Activated CD4-positive, alpha-beta T cell treated with anti-CD3 and anti-CD28 coated beads, Interleukin-2, amount 50 U/mL, for 24 hours (primary cell): ENCODE measurements at places on chromosomes 11 and 22.

GRCh38 chr11:71322192-71322735 lies 69.9 kb upstream of the SHANK2 start:
- DNase-seq, result no peak

DNA sequence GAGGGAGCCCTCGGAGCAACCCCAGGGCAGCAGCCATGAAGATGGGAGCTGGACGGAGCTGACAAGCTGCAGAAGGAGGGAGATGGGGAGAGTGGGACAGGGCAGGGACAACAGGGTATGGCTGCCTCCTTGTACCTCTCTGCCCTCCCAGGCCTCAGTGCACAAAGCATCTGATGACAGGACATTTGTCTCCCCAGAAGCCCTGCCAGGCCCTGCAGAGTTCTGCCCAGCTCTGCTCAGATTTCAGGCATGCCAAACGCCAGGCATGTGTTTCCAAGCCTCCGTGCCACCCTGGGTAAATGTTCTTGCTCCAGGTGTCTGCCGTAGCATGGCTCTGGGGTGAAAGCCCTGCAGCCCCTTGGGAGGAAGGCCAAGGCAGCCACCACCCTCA lies 1.1 kb upstream of the IFITM10 start:
- no peak for DNase-seq

GRCh38 chr22:45351956-45352355 lies 42.2 kb downstream of the FAM118A start:
- DNase-seq, result no peak

GRCh38 chr11:117519590-117519989 lies 191.9 kb downstream of the CEP164 start:
- DNase-seq, result no peak

- DNase-seq, result no peak
Observed at GRCh38 chr11:68150037-68150436, 28.8 kb upstream of the CHKA start.

DNA sequence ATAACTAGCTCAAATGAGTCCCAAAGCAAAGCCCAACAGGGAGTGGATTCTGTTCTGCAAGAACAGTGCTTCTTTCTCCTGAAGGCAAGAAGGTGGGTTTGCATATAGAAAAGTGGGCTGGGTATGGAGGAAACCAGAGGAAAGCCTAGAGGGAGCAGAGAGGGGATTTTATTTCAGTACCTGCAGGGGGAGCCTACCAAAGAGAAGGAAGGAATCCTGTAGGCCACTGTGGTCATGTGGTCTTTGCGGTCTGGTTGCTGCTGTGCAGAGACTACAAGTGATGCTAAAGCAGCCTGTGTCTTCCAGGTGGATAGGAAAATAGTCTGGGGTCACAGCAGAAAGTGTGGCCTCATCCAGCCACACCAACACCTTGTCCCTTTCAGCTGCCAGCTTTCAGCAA lies 33.2 kb upstream of the ZBTB16 start:
- no peak for DNase-seq

- DNase-seq, result no peak
Observed at GRCh38 chr11:17446482-17446881, 30.2 kb downstream of the ABCC8 start.

GRCh38 chr11:118618115-118618990 lies 10.9 kb downstream of the PHLDB1 start:
- DNase-seq, result no peak

DNA sequence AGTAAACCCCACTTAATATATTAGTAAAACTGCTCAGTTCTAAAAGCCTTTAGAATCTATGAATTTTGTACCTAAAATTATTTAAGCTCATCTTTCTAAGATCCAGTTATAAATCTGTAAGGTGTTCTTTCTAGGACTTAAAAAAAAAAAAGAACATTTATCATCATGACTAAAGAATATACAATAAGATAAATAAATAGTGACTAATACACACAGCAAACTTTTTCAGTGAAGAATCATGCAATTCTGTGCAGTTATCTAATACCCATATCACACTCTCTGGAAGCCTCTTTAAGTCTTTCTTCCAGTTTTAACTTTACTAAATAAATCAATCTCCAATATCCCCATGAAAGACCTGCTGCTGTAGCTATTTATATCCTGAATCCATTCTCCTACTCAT lies 59.8 kb downstream of the CEP57 start:
- DNase-seq, result no peak

DNA sequence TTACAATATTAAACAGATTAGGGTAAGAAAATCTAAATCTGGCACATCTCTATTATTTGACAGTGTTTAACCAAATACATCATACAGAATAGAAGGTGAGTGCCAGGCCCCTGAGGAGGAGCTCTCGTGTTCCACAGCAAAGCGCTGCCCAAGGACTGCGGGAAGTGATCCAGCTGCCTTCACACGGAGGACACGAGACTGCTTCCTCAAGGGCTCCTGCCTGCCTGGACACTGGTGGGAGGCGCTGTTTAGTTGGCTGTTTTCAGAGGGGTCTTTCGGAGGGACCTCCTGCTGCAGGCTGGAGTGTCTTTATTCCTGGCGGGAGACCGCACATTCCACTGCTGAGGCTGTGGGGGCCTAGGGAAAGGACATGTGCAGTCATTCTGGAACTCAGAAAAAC lies 71.1 kb downstream of the NCAPD3 start:
- no peak for DNase-seq

- no peak for DNase-seq
Observed at GRCh38 chr11:113505541-113506375, 30.6 kb upstream of the DRD2 start.

GRCh38 chr11:128298271-128298670 lies 289.1 kb downstream of the ETS1 start:
- DNase-seq, result no peak

GRCh38 chr22:39101226-39101625 lies 4.2 kb downstream of the APOBEC3H start:
- DNase-seq, result no peak

- DNase-seq, result no peak
Observed at GRCh38 chr11:119029340-119030028, 1.2 kb downstream of the SLC37A4 start.

DNA sequence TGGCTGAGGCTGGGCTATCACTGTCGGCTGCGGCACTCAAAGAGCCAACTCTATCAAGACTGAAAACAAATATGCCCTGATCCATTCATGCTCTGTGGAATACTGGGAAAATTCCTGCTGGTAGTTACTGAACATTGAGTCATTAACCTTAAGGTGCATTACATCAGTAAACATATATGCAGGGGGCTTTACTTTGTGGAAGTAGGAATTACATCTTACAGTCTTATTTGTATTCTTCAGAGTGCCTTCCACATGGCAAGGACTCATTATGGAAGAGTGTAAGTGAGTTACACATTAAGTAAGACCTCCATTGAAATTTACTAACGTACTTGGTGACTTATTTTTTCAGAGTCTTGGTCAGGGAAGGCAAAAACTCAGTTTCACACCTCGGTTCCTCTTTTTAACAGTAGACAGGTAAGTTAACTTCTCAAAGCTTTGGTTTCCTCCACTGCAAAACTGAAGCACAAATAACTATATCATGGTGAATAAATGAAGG lies 4.5 kb downstream of the OR5B21 start:
- DNase-seq, result no peak

GRCh38 chr22:35971456-35972119 lies 57.0 kb downstream of the RBFOX2 start:
- no peak for DNase-seq

DNA sequence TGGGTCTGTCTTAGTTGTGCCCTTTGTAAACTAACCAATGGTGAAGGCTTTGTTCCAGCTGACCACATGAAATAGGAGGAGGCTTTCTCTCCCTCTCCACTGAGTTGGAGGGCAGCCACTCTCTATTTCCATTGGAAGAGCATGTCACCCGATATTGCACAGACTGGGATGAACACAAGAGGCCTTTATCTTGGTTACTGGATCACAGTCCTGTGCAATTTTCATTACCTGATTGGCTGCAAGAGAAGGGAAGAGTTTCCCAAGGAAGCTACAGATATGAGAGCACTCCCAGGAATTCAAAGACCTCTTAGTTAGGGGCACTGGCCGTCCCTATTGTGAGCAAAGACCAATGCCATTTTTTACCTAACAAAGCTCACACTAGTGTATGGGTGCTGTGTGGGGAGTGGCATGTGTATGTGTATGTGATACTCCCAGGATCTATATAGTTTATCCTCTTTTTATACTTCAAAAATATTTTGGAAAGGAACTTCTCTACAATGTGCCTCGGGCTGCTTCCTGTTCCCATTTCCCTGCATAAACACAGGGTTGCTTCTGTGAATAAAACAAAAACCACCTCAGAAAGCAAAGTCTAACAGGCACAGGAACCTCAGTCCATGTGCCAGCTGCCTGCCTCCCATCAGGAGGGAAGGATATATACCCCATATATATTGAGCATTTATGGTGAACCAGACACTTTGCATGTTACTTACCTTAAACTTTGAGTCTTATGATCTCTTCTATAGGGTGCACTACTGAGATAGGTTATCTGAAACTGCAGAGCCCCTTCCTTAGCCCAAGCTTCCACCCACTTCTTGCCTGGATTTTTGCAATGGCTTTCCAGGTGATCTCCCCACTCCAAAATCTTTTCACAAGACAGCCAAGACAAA lies 126.5 kb downstream of the RASSF10 start:
- DNase-seq, result no peak

- no peak for DNase-seq
Observed at GRCh38 chr11:131662317-131662972, 292.0 kb downstream of the NTM start.

DNA sequence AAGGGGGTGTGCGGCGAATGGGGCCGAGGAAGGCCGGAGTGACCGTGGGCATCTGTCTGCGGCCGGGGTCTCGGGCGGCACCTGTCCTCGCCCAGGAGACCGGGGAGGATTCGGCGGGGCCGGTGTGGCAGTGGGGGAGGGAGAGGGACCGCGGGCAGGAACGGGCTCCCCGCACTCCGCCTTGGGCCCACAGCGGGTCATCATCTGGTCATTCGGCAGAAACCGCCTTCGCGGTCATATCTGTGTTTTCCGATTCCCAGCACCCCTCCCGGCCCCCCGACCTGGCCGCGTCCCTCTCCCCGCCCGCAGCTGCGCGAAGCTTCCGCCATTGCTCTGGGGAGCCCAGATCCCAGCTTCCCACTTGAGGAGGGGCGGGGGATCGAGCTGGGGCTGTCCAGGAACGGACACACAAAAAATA lies 824 bp upstream of the CBX6 start:
- no peak for DNase-seq

- DNase-seq, result peak; percentile 58
Observed at GRCh38 chr11:18383388-18384156, 10.8 kb upstream of the LDHA start.

DNA sequence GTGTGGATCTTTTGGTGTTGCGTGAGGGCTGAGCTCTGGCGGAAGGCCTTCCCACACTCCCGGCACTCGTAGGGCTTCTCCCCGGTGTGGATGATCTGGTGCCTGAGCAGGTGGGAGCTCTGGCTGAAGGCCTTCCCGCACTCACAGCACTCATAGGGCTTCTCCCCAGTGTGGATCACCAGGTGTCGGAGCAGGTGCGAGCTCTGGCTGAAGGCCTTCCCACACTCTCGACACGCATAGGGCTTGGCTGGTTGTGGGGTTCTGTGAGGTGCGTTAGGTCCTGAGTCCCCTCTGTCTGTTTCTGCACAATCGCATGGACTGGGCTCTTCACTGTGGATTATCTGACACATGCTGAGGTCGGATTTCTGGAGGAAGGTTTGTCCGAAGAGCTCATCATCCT lies 6.4 kb downstream of the ZNF70 start:
- DNase-seq, result no peak

GRCh38 chr11:7575841-7576725 lies 62.3 kb downstream of the PPFIBP2 start:
- no peak for DNase-seq

DNA sequence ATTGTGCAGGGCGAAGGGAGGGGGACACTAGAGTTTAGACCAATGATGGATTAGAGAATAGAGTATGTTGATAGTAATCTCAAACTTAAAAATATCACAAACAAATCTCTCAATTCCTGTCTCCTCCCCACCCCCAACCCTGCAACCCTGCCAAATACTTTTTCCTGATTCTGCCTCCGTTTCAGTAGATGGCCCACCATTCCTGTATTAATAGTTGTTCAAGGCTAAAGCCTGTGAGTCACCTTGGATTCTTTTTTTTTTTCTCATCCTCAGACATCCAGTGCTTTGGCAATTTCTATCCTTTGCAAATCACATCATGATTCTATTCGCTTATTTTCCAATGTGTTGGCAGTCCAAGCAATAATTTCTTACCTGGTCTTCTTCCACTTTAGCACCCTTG lies 207.9 kb downstream of the DYNC2H1 start:
- no peak for DNase-seq

GRCh38 chr11:115409691-115410220 lies 94.5 kb downstream of the CADM1 start:
- no peak for DNase-seq

DNA sequence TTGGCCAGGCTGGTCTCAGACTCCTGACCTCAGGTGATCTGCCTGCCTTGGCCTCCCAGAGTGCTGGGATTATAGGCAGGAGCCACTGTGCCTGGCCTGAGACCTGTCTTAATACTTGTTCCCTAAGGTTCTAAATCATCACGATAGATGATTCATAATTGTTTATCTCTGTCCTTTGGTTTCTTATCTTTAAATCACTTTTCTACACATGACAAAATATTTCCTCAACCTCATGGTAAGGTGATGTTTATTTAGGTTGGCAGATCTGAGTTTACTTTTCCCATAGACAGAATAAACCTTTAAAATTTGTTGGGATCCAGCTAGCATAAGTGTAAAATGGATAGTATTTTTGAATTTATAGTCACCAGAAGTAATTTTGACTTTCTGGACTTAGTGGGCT lies 3.5 kb downstream of the PSMD13 start:
- no peak for DNase-seq

- DNase-seq, result no peak
Observed at GRCh38 chr11:11976481-11977127, 31.8 kb downstream of the DKK3 start.

GRCh38 chr22:44451016-44451415 lies 47.0 kb downstream of the RTL6 start:
- no peak for DNase-seq

DNA sequence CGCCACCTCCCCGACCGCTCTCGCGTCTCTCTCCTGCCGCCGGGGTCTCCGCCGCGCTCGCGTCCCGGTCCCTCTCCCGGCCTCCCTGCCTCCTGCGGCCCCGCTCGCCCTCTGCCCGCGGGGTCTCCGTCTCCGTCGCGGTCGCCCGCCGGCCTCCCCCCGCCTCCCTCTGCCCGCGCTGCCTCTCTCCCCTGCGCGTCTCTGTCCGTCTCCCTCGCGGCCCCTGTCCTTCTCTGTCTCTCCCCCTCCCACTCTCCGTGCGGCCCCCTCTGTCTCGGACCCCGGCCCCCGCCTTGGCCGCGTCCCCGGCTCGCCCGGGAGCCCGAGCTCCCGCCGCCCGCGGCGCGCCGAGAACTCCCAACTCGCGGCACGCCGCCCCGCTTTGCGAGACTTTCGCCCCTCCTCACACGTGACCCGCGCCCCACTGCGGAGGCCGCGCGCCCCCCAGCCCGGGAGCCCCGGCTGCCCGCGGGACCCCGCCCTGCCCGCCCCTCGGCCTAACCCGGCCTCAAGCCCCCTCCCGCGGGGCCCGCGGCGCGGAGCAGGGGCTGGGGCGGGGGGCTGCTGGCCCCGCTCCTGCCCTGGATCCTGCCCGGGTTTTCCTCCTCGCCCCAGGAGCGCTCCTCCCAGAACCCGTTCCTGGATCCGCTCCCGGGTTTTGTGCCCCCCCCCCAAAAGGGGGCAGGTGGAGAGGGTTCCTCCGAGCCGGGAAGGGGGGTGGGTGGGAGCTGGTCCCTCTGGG lies 702 bp upstream of the KCNJ4 start:
- no peak for DNase-seq

- no peak for DNase-seq
Observed at GRCh38 chr11:11968511-11969280, 39.7 kb downstream of the DKK3 start.
